HFFc6 (cell line): ENCODE measurements at places on chromosomes 6 and 20. TPM values are rescaled to one million over a fixed set of nuclear protein-coding genes. Genes with fewer than 3 reads are reported as not detected.
A peak's percentile ranks its signal among the peaks of the same experiment; 100 is the strongest.

DNA sequence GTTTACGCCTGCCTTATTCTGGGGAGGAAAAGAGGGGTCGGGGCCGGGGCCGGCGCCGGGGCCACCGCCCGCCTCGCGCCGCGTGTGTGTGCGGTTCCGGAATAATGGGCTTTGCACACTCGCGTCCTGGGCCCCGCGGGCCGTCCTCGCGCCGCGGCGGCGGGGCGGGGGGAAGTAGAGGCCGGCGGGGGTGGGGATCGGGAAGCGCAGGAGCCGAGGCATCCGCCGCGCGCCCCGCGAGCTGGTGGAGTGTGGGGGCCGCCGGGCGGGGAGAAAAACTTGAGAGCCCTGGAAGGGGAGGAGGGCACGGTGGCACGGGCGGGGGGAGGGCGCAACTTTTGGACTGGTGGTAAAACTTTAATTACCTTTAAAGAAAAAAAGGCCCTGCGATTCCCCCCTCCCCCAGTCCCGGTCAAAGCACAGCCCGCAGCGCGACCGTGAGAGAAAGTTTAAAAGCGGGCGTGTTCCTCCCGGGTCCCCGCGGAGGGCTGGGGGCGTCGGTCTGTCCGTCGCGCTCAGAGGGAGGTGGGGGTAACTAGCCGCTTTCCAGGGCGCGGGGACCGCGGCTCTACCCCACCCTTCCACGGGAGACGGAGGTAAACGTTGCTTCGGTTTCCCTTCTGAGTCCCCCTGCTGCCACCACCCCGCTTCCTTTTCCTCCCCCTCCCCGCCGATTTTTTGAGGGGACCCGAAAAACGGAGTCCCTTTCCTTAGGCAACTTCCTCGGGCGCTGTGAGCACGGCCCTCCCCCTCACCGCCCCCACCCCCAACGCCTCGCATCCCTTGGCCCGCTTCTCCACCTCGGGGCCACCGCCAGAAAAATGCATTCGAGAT is 1.9 kb downstream of the L3MBTL3 start:
- DNase-seq = no peak

Gene OARD1
- 10.9 to 14.2 TPM (median 12.2 TPM) in 3 replicates for total RNA-seq

DNA sequence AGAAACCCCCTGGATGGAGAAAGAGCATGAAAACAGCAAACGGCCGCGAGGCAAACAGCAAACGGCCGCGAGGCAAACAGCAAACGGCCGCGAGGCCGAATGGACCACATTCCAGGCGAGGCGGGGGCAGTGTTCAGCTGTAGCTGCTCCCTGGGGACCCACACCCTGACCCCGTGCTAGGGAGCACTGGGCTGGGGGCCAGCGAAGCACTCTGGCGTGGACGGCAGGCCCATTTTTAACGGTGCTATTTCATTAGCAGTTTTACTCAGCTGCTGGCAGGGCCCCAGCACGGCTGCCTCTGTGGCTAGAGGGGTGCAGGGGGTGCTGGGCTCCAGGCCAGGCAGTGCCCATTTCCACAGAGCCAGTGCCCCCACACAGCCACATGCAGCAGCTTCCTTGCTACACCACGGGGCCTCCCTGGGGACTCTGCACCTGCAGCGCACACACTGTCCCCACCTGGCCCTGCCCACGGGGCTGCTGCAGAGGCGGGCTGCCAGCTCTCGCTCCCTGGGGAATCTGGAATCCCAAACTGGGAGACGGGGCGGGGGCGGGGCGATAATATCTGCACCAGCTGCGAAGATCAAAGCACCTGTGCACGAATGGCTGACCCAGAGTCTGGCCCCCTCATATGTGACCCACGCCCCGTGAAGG is 35.6 kb upstream of the SLCO4A1 start:
- no peak for DNase-seq

GRCh38 chr6:125791151-125791819 is 525 bp downstream of the NCOA7 start:
- DNase-seq = peak; percentile 59

GRCh38 chr20:50621068-50621665 is 70.2 kb downstream of the RIPOR3 start:
- DNase-seq = no peak

GRCh38 chr6:157316871-157317814 is 6.2 kb downstream of the TMEM242 start:
- DNase-seq = peak; percentile 86

Gene OR2J1
- total RNA-seq = not detected in 3 replicates

- no peak for DNase-seq
Observed at GRCh38 chr6:91288741-91289140, 701.9 kb upstream of the MAP3K7 start.

- DNase-seq = peak; percentile 22
Observed at GRCh38 chr20:46131396-46131795, 13.3 kb downstream of the CD40 start.

Gene CLPSL2
- not detected in 3 replicates for total RNA-seq

DNA sequence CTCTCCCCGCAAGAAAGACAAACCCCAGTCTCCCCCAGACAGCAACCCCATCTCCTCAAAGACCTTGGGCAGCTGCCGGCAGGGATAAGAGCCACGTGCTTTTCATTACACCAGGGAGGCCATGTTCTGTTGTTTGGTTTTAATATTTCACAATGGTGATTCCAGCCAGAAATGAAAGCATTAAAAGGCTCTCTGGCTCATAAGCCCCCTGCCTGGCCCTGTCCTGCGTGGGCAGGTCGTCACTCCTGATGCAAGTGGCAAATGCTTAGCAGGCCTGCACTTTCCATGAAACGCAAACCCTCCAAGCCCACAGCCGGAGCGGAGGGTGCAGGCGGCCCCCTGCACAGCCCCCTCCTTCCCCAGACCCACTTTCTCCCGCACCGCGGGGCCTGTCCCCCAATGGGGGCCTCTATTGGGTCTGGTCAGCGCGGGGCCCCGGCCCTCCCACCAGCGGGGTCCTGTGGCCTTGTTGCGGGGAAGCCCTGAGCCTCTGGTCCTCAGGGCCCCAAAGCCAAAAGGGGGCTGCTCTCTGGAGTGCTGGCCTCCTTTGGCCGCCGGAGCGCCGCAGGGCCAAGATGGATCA is 77.2 kb downstream of the TMEM242 start:
- no peak for DNase-seq

DNA sequence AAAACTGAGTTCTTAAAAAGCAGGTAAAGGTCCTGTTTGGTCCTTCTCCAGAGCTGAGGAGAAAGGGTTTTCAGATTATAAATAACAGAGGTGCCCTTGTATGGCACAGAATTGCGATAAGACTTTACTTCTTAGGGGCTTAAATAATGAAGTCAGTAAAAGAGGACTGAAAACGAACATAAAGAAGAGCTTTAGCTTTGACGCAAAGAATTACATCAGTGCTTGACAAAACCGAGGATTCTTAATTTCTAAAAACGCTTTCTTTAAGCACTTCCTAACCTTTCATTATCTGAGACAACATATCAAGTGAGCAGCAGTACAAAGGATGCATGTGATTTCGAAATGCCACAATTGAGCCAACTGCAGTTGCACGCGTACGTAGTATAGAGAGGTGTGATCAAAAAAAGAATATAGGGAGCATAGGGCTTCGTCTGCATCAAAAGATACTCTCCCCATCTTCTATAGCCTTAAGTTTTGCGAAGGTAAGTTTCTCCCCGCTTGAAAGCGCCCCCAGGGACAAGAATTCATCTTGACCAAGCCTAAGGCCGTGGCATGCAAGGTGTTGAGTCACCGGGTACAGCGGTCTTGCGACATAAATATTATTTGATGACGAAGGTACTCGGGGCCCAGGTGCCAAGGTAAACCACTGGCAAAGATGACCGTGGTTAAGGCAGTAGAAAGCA is 778 bp upstream of the LOC128125822 start:
- DNase-seq = peak; percentile 57

Gene CEBPB
- total RNA-seq = 54.5 to 58.2 TPM (median 55.7 TPM) in 3 replicates

Gene RUNX2
- total RNA-seq = 7.4 to 12.7 TPM (median 8.6 TPM) in 3 replicates

GRCh38 chr20:34037121-34037520 is 43.4 kb downstream of the RALY start:
- no peak for DNase-seq

- DNase-seq = no peak
Observed at GRCh38 chr6:121897337-121897760, 461.9 kb downstream of the GJA1 start.

DNA sequence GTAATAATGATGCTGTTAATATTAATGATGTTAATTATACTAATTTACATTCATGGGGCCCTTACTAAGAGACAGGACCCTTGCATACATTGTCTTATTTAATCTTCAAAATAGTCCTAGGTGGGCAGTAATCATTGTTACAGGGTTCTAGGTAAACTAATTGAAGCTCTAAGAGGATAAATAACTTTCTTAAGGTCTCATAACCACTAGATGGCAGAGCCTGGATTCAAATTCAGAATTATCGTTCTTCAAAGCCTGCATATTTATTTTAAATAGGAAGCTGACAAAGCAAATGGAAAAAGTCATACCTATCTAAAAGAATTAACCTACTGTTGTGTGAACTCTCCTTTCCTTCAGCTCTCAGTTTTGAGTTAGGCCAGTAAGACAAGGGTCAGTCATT is 23.5 kb downstream of the PTCHD4 start:
- peak; percentile 15 for DNase-seq

DNA sequence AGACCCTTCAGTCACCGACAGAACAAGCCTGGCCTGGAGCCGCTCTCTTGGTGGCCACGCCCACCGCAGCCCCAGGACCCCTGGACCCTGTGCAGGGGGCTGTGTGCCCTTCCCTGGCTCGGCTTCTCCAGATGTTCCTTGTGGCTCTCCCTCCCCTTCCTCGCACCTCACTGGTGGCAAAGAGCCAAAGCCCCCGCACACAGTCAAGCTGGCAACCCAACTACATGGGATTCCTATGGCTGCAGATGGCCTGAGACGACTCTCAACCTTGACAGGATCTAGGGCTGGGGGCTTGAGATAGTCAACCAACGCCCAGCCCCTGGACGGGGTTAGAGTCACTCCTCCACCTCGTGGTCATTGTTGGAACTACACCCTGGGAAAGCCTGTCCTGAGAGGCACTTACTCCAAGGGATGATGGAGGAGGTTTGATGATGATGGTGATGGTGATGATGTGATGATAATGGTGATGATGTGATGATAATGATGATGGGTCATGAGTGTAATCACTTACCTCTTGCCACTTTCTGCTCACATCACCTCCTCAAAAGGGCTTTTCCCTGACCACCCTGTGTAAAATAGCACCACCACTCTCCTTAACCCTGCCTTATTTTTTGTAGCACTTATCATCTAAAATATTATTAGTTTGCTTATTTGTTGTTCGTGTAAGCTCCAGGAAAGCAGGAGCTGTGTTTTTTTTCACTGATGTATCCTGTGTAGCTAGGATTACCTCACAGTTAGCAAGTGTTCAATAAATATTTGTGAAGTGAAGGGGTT is 278.4 kb downstream of the LRFN2 start:
- peak; percentile 3 for DNase-seq

GRCh38 chr6:46221222-46221793 is 50.5 kb upstream of the ENPP5 start:
- DNase-seq = peak; percentile 7

DNA sequence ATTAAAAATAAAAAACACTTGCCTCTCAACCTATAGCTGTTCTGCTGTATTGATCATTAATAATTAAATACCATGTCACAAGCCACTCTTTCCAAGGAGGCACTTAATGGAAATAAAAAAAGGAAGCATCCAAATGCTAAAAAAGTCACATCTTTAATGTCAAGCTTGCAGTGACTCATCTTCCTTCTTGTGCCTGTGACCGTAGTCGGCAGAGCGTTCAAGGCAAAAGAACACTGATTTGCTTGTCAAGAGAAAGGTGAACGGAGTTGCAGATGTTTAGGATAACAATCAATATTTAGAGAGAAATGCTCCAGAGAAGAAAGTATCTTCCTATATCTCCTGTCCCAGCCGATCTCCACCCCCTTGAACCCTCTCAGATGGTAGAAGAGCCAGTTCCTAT is 341.0 kb upstream of the OPRM1 start:
- DNase-seq = no peak
